ENCODE measurements at places on chromosomes 7 and 10.

DNA sequence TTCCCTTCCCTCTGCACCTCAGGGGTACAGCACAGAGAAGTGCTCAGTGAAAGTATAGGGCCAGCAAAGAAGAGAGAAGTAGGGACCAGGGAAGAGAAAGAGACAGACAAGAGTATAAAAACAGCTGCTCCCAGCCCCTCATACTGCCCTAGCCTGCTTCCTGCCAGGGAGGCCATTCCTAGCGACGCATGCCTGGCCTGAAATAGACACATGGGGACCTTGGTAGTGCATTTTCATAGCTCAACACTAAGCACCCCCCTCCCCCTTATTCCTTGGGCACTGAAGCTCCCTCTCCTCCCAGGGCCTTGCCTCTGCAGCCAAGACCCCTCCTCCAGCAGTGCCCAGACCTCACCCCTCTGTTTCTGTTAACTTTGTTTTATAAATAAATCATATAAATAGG, 64.7 kb downstream of the ZMIZ1 start:
- DNase-seq, result no peak

- no peak for DNase-seq
Measured at GRCh38 chr10:127179612-127180250, 16.7 kb downstream of the INSYN2A start.

- no peak for DNase-seq
Measured at GRCh38 chr10:69716711-69717560, 84.8 kb upstream of the COL13A1 start.

DNA sequence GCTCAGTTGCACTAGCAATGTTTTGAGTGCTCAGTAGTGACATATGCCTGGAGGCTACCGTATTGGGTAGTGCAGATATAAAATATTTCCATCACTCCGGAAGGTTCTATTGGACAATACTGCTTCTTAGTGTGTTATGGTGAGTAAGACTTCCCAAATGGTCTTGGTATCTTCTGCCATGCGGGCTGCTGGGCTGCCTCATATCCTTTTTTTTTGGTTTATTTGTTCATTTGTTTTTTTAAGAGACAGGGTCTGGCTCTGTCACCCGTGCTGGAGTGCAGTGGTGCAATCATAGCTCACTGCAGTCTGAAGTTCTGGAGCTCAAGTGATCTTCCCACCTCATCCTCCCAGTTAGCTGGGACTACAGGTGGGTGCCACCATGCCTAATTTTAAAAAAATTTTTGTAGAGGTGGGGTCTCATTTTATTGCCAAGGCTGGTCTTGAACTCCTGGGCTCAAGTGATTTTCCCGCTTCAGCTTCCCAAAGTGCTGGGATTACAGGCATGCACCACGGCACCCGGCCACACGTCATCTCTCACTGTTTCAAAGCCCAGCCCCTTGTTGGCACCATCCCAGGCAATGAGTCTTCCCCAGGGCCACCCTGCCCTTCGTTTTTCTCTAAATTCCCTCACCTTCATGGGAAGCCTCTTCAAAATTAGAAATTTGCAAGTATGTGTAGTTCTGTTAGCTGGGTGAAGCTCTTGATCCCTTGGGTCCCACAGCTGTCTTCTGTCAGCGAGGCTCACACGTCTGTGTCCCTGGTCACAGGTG, 111.0 kb upstream of the KLF14 start:
- DNase-seq, result no peak

DNA sequence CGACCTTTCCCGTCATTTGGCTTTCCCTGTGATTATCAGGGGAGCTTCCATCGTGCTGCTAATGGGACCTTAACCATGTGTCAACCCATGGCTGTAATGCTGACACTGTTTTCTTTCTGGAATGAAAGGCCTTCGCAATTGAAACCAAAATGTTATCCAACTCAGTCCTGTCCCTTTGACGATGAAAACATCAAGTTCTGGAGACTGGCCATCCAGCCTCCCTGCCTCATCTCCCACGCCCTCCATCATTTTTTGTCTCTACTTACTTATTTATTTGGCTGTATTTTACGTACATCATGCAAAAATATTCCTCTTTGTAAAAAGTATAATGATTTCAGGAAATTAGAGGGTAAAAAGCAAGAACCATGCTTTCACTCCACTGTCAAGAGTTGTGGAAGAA, 69.8 kb downstream of the EGFR start:
- DNase-seq, result no peak

DNA sequence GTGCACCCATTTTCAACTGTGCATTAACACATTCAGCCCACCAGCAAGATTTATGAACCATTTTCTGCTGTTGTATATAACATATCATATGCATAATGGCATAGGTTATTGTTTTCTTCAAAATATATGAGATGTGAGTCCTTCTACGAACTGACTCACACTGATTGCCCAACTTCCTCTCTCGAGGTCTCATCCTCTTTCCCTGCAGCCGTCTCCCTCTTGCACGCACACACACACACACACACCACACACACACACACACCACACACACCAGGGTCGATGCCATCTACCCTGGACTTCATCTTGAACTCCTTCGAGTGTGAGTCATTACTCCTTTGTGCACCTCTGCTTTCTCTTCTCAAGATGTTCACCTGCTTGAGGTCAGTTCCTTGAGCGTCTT, 36.7 kb downstream of the EGFR start:
- DNase-seq, result no peak

DNA sequence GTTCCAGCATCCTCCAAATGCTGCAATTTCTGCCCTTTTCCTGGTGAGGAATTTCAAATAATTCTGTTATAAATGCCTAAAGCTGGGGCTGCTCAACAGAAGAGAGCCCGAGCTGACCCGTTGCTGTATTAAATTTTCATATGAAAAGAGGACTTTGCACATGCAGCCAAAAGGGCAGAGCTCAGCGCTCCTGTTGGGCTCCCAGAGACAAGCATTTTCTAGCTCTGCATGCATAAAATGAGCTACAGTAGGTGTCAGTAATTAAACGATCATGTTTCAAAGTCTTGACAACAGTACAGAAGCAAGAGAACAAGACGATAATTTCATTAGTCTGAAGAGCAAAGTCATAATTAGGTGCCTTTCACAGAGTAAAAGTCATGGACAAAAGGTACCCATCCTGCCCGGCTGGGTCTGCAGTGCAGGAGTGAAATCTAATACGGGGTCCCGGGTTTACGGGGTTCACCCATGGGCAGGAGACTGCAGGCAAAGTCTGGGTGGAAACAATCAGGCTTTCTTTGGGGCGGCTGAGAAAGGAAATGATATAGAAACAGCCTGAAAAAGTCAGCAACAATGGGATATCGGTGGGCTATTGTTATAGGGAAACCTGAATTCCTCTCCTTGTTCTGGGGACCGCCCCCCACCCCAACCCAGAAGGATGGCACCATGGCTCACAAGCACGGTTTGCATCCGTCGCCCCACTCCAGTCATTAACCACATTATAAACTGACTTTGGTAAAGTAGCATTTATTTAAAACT, 66.0 kb downstream of the EBF3 start:
- DNase-seq, result no peak

GRCh38 chr10:106560925-106561640, 603.4 kb downstream of the SORCS1 start:
- DNase-seq, result no peak

DNA sequence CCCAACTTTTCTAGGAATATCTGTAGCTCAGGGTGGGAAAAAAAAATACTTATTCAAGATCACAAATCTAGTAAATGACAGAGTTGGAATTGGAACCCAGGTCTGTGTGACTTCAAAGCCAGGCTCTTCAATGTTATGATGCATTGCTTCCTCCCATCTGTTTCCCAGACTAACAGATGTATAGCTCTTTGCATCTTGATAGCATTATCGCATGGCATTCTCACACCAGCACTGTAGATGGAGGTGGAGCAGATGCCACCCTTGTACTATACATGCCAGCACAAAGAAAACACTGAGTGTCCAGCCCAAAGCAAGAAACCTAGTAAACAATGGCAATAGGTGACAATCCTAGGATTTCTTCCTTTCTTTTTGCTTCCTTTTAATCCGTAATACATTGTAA, 497.3 kb downstream of the NEBL start:
- no peak for DNase-seq

DNA sequence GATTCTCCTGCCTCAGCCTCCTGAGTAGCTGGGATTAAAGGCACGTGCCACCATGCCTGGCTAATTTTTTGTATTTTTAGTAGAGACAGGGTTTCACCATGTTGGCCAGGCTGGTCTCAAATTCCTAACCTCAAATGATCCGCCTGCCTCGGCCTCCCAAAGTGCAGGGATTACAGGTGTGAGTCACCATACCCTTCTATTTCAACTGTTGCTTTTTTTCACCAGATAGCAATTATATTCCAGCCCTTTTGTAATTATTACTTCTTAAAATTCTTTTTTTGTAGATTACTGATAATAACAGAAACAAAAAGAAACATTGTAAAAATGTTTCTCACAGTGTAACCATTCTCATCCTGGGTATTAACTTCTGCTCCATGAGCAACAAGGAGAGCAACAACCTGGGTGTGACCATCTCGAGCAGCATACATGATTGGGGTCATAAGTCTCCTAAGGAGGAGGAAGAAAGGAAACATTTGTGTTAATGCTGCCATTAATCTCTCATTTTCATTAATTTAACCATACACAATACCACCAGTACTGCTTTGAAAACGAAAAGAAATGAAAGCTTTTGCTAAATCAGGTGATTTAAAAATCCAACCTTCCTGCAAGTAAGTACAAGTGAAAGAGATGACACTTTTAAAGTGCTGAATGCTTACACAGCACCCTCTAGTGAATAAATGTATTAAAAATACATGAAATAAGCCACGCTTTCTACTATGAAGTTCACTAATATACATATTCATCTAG, 41.8 kb downstream of the ASZ1 start:
- DNase-seq, result no peak

DNA sequence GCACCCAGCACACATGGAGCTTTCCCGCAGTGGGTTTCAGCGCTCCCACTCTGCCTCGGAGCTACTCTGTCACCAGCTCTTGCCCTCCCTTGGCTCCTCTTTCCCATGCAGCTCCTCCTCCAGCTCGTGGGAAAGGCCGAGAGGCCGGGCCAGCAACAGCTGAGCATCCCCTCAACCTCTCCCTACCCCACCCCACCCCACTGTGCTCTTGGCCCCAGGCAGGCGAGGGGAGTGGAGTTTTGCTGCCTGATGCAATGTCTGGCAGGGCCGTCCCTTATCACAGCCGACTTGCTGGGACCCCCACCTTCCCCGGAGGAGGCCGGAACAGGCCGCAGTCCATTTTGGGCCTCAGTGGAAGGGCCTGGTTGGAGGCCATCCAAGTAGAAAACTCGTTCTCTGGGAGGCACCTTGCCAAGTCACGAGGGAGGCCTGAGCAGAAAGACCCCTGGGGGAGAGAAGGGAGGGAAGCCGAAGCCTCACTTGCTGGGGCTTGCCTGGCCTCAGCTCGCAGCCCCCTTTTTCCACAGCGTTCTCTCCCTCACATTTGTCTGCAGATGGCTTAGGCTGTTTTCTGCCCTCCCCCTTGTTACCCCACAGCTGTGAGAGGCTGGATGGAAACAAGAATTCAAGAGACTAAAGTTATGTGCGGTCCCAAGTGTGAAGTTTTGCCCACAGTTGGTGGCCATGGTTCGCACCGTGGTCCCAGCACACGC, 35.3 kb downstream of the CHST3 start:
- DNase-seq, result no peak

DNA sequence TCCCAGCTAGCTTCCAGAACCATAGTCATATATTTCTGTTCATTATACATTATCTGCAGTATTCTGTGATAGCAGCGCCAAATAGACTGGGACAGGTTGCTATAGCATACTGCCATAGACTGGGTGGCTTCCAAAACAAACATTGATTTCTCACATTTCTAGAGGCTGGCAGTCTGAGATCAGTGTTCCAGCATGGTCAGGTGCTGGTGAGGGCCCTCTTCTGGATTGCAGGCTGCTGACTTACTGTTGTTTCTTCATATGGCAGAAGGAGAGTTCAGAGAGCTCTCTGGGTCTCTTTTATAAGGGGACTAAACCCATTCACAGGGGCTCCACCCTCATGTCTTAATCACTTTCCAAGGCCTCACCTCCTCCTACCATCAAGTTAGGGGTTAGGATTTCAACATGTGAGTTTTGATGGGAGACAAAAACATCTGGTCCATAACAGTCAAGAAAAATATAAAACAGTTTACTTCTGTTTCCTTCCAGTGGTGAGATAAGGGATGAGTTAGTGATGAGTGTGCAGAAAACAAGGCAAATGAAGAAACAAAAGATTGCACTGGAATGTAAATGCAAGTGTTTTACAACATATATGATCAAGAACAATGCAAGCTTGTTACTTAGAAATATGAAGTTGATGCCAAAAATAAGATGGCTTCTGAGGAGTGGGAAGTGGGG, 399.0 kb upstream of the C7orf33 start:
- no peak for DNase-seq

- no peak for DNase-seq
Measured at GRCh38 chr7:47326808-47327207, 255.1 kb downstream of the TNS3 start.

DNA sequence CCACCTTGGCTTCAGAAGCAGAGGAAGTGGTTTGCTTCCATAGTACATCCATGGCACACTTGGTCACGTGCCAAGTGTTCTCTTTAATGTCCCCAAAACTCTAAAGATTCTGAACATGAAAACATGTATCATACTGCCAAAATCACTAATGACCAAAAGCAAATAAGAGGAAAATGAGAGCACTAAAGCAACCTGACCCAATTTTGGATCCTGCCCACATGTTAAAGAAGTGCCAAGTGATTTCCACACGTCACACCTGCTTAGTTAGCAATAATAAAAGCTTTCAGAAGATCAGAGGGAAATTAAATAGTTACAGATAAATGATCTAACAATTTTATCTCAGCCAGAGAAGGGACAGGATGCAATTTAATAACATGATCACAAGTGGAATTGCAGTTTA, 1170.0 kb downstream of the XPNPEP1 start:
- DNase-seq, result no peak

DNA sequence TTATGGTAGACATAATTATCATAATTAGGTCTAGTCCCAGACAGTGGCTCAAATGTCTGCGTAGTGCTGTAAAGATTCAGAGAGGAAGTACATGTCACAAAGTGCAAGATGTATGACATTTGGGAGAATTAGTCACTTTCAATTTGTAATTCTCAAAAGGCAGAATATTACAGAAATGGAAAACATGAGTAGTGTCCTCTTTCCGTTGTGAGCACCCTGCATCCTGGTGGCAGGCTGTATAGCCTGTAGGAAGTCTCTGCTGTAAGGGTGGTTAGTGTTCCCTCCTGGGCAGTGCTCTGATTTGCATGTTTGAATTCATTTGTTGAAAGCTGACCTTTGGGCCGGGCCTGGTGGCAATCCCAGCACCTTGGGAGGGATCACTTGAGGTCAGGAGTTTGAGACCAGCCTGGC, 17.0 kb downstream of the CDK14 start:
- no peak for DNase-seq

GRCh38 chr10:77636282-77636966, 1.2 kb downstream of the KCNMA1 start:
- DNase-seq, result no peak

GRCh38 chr10:100325158-100325557, 4.9 kb downstream of the PKD2L1 start:
- DNase-seq, result no peak

- no peak for DNase-seq
Measured at GRCh38 chr7:137015015-137015414, 146.6 kb downstream of the CHRM2 start.

- no peak for DNase-seq
Measured at GRCh38 chr10:28685717-28686116, 8.4 kb downstream of the BAMBI start.

GRCh38 chr10:17684537-17684936, 40.6 kb downstream of the STAM start:
- DNase-seq, result no peak
